Fibroblast of the conjunctiva (primary cell): ENCODE measurements at places on chromosomes 2 and 18.

DNA sequence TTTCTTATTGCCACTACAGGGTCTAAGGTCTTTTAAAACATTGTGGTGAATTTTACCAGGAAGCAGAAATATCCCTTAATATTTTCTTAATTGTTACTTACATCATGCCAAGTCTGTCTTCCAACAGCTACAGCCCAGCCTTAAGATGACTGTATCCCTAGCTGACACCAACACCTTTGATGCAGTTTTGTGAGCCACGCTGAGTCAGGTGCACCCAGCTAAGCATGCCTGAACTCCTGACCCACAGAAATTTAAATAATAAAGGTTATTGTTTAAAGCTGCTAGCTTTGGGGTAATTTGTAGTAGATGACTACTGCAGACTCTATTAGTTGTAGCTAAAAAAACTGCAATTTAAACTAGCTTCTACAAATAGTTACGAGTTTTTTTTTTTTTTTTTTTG, 1757.9 kb upstream of the LRRTM1 start:
- DNase-seq = no peak

DNA sequence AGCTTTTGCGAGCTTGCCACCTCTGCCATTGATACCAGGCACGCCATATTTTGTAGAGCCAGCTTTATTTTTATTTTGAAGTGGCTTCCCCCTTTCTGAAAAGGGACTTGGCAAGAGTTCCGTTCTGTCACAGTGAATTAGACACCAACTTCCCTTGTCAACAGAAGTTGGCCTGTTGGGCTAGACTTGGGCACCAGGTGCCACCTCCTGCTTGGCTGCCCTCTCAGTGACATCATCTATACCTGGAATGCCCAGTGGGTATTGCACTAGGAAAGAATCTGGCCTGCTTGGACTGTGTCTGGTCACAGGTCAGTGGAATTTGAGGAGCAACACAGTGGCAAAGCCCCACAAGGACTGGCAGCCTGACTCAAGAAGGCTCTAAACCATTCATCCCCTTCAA, 101.0 kb downstream of the BCL2L11 start:
- DNase-seq = no peak

- peak; percentile 12 for DNase-seq
These were observed 8.8 kb downstream of the GKN2 start for GRCh38 chr2:68943581-68944568.

DNA sequence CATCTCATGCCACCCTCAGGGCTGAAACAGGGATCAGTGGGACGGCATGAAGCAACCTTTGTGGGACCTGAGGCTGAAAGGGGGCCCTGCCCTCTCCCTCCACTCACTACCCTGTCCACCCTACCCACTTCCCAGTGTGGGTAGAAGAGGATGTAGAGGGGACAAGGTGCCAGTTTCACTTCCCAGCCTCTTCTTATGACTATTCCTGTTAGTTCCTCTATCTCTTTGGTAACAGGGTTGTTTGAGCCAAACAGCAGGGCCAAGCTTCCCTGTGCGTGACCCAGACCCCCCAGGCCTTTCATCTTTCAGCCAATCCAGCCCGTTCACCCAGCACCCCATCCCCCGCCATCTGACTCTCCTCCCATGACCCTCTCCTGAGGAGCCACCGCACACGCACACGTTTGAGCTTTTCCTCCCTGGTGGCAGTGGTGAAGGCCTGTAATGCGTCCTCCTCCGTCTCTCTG, 82.3 kb downstream of the STPG4 start:
- DNase-seq = no peak

DNA sequence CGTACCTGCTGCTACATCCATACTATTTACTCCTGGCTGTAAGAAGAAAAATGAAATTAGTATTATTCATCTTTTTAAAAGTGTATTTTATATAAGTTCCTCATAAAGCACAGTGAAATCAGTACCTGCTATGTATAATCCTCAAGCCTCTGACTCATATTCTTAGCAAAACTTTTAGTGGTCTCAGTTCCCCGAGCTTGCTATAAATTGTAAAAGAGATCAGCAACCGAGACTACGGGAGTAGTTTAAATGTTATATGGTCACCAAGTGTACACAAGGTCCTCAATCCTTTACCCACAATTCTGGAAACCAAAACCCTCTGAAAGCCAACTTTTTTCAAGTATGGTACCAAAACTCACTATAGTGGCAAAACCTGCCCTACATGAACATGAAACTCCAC, 24.2 kb downstream of the PRPF40A start:
- DNase-seq = no peak

GRCh38 chr2:74000666-74001065, 16.0 kb downstream of the TET3 start:
- DNase-seq = no peak

DNA sequence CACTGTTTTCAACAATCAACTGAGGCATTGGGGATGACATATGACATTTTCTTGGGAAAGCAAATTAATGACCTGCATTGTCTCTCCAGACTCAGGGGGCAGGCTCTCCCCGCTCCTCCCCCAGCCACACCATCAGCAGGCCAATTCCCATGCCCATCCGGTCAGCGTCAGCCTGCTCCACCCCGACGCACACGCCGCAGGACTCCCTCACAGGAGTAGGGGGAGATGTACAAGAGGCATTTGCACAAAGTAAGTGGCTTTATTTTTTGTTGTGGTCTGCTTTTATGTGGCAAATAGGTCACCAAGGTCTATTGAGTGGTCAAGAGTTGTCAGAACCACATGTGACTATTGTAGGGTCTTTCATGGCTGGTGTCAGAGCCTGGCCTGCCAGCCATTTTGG, 165.1 kb downstream of the DTNA start:
- DNase-seq = no peak

- no peak for DNase-seq
These were observed 1.6 kb upstream of the IGFBP5 start for GRCh38 chr2:216696751-216697560.

GRCh38 chr2:171307560-171307959, 126.2 kb downstream of the METTL8 start:
- DNase-seq = no peak

GRCh38 chr2:233407771-233408181, 53.5 kb downstream of the DGKD start:
- DNase-seq = peak; percentile 69

- DNase-seq = no peak
These were observed 34.0 kb downstream of the CCDC195 start for GRCh38 chr2:224682134-224682533.

DNA sequence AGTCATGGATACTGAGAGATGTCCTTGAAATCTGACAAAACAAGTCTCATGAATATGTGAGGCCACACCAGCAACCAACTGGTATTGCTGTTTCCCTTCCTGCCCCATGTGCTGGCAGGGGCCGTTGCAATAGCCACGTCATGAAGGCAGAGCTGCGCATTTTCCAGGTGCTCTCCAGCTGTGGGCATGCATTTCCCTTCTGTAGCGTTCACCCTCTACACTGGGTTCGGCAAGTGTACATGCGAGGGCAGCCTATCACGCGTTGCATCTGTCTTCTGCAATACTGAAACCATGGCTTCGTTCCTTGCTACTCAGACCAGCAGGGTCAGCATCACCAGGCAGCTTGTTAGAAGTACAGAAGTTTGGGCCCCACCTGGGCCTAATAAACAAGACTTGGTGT, 17.4 kb downstream of the ARL4C start:
- DNase-seq = no peak

DNA sequence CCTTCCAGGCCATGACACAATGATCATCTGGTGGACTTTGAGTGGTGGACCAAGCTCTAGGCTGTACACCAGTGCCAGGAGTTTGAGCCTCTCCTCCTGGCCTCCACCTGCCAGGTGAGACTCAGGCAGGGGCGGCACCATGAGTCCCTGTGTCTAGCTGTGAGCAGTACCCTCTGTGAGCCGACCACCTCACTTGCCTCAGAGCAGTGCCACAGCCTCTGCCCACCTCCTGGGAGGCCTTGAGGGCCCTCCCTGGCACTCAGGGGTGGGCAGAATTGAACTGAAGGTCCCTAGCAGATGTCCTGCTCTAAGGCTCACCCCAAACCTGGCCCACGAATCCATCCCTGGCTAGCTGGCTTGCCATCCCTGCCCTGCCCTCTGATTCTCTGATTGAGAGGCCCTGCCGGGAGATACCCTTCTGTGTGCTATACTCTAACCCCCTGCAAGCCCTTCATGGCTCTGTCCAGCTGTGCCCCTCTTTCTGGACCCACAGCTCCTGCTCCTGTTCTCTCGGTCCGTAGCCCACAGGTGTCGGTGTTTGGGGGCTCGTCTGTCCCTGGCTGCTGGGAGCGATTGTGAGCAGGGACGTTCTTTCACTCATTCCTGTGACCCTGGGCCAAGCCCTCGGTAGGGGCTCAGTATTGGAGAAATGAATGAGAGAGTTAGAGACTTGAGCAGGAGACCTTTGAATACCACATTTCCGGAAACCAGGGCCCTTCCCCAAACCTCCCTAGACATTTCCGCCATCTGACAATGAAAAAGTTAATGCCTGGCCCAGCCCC, 70.0 kb downstream of the INHBB start:
- no peak for DNase-seq

GRCh38 chr2:88810017-88810416, 118.5 kb downstream of the RPIA start:
- DNase-seq = no peak

DNA sequence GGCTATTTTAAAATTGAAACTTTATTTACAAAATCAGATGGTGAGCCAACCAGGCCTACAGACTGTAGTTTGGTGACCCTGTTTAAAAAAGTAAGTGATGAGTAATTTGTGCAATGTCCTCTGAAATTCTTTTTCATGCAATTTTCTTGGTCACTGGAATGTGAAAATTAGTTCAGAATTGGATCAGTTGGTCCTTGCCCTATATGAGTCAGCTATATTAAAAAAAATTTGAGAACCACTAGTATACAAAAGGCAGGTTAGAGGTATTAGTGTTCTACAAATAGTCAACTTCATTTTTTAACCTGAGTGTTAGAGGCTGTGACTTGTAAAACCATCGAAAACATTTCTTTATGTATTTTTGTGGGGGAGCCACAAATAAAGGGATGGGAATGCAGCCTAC, 91.1 kb upstream of the NXPH2 start:
- no peak for DNase-seq

DNA sequence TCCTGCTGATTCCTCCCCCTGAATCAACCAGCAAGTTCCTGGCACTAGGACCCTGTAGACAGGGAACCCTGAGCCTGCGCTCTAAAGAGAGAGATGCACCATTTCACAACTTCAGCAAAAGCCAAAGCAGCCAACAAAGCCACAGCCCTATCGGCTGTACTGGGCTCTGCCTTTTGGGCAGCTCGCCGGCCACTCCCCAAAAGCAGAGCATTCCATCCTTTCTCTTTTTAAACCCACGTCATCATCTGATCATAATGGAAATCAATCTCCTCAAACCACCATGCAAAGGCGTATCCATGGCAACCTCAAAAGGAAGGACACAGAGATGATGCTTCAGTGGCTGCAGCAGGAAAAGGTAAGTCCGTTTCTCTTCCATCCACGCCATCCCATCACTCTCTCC, 5.3 kb upstream of the DCTN1 start:
- DNase-seq = no peak

DNA sequence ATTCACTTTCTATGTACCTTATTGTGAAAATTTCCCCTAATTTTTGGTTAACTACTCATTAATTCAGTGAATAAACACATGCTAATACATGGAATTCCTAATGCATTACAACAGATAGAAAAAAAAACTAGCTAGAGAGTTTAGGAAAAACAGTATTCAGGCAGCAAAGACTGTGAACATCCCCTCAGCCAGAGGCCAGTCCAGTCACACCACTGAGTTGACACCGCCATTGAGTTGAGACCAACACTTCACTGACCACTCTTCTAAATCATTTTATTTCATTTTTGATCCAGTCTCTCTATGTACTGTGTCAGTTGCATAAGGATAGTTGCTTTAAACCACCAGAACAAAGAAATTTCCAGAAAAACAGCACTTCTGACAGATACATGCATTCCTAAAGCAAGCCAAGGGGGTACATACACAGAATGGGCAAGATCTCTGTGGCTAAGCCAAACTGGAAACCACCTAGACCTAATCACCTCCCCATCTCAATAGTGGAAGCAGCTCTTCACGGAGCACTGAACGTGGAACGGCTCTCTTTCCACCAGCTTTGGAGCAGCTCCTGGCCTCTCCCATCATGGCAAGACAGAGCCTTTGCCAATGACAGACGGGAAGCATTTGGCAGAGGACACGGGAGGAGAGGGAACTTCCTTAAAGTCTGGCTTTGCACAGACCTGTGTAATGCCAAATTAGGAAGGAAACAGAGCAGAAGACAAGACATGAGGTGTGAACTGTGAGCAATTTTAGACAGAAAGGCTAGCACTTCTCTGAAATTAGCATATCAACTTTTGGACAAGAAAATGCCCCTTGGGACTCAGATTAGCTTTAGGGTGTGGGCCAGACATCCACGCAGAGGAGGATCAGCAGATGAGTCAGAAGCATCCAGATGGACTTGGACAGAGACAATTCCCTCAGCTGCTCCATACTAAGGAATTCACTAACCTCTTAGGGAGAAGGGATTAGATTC, 36.4 kb downstream of the CACNB4 start:
- peak; percentile 45 for DNase-seq

DNA sequence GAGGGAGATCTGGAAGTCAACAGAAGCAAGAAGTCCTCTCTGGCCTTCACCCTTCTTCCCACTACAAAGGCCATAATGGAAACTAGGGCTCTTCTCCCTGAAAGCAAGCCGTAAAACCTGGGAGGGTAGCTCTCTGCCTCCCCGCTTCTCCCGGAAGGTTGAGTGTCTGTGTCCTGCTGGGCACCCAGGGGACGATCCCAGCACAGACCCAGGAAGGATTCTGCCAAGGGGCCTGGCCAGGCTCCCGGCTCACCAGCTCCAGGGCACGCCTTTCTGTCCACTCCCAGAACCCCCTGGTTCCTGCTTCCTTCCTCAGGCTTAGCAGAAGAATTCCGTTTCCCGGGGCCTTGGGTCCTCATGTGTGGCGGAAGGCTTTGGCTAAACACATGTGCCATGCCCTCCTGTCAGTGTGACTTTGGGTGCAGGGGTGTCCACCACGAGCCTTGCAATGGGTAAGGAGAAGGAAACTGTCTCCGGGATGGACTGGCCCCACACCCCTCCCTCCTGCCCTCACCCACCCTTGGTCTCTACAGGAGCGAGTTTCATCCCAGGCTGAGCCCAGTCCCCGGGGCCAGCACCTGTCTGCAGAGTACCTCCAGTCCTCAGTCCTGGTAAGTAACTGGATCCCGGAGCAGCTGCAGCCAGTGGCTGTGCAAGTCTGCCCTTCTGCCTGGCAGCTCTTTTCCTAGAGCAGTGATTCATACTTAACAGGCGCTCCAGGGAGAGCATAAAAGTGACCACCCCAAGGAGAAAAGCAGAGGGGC, 135.8 kb downstream of the TPO start:
- no peak for DNase-seq

GRCh38 chr2:115036818-115037217, 594.4 kb downstream of the DPP10 start:
- no peak for DNase-seq

- no peak for DNase-seq
These were observed 56.9 kb downstream of the AFTPH start for GRCh38 chr2:64581018-64581417.

GRCh38 chr2:121429927-121430520, 100.7 kb upstream of the RNU4ATAC start:
- no peak for DNase-seq

- no peak for DNase-seq
These were observed 292.6 kb upstream of the TCF4 start for GRCh38 chr18:55880617-55881016.
